NCI-H2227 treated with DMSO at 0.1 percent for 48 hours (cell line): ENCODE measurements at places on chromosomes 2 and 18.

DNA sequence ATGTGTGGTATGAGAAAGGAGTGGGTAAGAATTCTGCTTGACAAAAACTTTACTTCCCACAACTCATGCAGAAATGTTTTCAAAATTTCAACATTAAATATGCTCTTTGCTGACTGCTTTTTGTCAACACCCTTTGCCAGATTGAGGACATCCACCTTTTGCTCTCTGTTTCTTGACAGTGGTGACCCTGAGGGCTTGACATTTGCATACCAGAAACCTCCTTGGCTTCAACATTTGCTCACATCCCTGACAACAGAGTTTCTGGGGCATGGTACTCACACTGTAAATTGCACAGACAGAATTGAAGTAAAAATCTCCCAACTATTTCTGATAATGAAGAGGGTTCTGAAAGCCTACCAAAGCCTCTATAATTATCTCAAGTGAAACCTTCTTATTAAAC, 95.7 kb downstream of the RND3 start:
- DNase-seq: no peak

- DNase-seq: no peak
Measured at GRCh38 chr2:144183727-144184126, 336.2 kb downstream of the ZEB2 start.

DNA sequence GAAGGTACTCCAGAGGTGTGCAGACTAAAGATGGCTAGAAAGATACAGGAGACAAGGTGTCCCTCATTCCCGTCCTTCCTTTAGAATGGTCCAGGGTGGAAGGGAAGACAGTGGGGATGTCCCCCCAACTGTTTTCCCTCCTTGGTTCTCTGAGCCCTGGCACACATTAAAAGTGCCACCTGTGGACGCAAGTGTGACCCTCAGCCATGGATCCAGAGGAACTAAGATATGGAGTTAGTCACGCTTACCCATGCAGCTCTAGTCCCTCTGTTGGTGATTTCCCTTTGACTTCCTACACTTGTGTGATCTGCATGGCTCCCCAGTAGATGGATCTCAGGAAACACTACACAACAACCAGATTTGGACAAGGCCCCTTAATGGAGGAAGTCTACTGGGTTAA, 113.1 kb upstream of the SRD5A2 start:
- no peak for DNase-seq

GRCh38 chr18:66916834-66917233, 312.9 kb upstream of the CDH19 start:
- no peak for DNase-seq

GRCh38 chr18:12334366-12334808, 26.3 kb downstream of the TUBB6 start:
- peak; percentile 25 for DNase-seq
